ENCODE measurements at places on chromosomes 4 and X.

DNA sequence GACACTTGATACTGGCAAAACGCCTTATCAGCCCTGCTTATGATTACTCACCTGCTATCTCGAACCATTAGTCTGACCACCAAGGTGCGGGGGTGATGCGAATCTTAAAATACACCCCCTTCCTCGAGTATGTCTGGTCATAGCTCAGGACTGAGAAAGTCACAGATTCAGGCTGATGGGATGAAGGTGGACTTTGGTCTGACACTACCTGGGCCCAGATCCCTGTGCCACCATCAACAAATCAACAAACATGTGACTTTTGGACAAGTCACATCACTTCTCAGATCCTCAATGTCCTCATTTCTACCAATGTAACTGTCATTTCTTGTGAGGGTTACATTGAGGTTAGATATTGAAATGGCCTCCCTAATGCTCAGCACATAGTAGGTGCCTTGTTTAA, 9.8 kb upstream of the MSN start:
- DNase-seq = no peak

GRCh38 chr4:89254847-89255246, 52.8 kb downstream of the GPRIN3 start:
- DNase-seq = peak; percentile 34

DNA sequence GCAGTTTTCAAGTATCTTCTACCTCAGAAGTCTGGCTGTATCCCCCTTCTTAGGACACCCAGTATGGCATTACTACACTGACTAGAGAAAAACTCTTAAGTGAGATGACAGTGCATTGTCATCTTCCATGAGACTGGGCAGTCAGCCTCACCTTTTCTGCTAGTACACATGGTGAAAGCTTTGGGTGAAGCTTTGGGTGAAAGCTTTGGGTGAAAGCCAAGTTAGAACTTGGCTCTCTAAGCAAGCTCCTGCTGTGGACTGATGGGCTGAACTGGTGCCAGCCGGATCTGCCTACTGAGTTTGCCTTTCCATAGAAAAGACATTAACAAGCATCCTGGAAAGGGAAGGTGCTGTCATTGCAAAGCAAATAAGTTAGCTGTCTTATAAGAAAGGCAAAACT, 8.8 kb downstream of the EPHA5 start:
- DNase-seq = no peak

DNA sequence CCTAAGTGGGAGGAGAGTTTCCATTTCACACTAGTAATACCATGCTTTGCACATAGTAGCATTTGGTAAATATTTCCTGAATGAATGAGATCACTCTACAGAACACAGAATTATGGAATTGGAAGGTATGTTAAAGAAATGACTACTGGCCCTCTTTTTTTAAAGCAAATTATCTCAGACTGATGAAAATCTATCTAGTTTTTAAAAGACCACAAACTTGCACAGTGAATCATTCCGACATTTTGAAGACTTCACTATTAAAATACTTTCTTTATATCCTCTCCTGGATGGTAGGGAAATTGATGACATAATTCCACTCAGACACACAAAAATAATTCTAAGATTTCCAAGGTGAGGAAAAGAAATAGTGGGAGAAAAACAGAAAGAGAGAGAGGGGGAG, 68.4 kb upstream of the ETNPPL start:
- no peak for DNase-seq

DNA sequence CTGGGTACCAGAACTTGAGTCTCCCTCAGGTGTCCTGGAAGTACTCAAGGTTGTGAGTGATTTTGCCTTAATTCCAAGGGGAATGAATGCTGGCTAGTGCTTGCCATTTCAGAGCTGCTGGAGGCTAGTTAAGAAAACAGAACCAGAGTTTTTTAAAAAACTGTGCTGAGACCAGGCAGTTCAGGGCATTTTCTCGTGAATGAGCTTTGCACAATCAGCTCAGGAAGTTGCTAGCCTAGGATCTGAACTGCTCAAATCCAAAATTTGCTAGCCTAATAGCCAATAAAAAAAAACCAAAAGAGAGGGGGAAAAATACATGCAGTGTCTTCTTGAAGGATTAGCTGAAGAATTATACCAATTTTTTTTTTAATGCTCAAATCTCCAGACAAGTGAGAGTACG, 292.7 kb downstream of the FBXW7 start:
- no peak for DNase-seq

- no peak for DNase-seq
Measured at GRCh38 chrX:119151051-119151380, 23.4 kb upstream of the KIAA1210 start.

DNA sequence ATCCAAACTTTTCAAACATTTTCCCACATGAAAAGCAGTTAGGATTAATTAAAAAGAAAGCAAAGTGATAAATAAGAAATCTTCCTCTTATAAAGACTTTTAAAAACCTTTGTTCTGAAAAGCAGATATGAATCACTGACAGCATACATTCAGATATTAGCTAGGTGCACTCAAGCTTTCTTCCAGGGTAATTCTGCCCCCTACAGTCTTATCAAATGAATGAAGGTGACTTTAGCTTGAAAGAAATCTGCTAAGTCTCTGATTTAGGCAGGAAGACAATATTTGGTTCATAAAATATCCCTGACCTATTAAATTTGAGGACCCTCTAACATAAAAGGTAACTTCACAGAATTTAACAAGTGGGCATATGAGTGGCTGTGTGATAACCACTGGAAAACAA, 209.1 kb upstream of the FAM47A start:
- no peak for DNase-seq

- DNase-seq = peak; percentile 26
Measured at GRCh38 chrX:5113128-5113527, 1115.5 kb downstream of the NLGN4X start.

- no peak for DNase-seq
Measured at GRCh38 chr4:101277671-101278070, 69.7 kb downstream of the PPP3CA start.

- DNase-seq = no peak
Measured at GRCh38 chr4:91436556-91436955, 867.2 kb upstream of the GRID2 start.

GRCh38 chrX:63765712-63766111, 19.3 kb downstream of the ARHGEF9 start:
- peak; percentile 66 for DNase-seq

GRCh38 chrX:12970691-12971202, 4.2 kb upstream of the TMSB4X start:
- DNase-seq = peak; percentile 85

GRCh38 chrX:23194885-23195554, 139.6 kb upstream of the PTCHD1 start:
- no peak for DNase-seq

DNA sequence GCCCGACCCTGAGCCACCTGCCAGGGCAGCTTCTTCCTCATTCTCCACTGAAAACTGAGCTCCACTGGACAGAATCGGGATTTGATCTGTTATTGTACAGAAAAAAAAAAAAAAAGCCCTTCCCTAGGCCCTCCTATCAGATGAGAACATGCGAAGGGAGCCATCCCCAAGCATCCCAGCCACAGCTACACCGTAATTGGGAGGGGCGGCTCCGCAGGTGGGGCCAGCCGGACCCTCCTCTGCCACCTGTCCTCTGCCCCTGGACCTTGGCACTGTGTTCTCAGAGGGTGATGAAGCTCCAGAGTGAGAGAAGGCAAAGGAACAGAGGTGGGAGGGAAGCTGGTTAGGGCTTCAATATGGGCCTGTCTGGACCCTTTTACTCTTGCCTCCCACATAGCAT, 240.0 kb upstream of the PSAPL1 start:
- DNase-seq = no peak

DNA sequence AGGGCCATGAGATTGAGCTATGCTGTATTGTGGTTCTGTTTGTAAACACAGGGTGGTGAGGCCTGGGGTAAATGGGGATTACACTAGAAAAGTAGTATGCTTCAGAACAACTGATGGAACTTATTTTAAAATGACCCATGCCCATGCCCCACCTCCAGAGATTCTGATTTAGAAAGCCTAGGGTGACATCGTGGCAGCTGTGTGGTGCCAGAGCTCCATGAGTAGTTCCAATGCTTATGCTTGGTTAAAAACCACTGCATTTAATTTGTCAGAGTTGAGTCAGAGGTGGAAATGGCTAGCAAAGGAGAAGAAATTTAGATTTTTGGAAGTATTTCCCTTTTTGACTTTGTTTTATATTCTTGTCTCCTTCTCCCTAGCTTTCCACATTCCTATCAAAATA, 63.4 kb upstream of the PDE5A start:
- no peak for DNase-seq

DNA sequence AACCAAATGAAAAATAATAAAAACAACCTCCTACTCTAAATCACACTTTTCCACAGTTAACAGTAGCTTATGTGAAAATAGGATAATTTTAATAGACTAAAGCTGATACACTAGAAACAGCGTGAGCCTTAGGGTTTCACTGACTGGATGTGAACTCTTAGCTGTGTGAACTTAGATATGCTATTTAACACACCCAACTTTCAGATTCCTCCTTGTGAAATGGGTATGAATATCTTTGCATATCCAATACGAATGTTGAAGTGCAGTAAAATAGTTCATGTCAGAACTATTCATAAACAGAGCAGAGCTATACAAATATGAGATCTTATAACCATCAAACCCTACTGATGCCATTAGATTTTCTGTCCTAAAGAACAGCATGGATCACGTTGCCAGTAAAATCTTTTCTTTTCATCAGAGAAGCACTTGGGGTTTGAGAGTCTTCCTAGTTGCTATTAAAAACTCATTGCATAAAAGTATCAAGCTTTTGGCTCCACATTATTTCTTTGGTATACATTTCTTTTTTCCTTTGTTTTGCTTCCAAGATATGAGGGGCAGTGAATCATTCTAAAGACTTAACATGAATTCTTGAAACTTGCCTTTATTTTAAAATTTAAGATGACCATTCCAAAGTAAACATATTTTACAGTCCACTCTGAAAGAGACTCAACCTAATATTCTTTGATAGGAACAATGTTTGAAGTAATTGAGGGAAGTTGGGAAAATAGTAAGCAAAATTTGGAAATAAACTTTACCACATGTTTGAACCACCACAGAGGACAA, 102.4 kb downstream of the CPE start:
- DNase-seq = no peak

- no peak for DNase-seq
Measured at GRCh38 chr4:136650541-136651277, 881.6 kb downstream of the PCDH18 start.

DNA sequence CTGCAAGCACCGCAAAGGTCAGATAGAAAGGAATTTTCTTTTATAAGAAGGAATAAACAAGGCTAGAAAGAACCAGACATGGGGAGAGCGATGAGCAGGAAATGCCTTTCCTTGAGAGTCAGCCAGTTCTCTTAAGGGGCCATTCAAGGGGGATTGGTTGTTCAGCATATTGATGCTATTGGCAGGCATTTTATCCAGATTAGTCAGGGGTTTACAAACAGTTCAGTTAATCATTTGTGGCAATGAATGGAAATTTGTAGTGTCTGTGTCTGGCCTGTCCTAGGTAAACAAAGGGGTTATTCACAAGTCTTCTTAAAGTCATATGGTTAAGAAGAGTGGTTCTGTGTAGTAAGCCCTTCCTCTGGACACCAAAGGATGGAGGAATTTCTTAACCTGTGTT, 184.7 kb upstream of the FRMPD4 start:
- DNase-seq = no peak

DNA sequence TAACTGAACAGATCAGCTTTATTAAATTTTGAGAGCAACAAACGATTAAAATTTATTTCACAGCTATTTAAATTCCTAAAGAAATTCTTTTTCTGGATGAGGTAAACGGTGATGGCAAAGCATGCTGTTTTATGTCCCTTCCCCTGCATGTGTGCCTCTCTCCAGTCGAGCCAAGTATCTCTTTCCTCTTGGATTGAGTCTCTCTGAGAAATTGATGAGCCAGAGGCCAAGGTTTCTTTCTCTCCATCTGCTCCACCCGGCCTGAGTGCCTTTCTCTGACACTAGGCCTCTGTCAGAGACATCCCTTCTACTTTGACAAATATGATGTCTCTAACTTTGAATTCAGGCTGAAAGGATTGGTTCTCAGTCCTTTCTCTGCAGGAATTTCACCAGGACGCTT, 42.6 kb upstream of the PARM1 start:
- no peak for DNase-seq

DNA sequence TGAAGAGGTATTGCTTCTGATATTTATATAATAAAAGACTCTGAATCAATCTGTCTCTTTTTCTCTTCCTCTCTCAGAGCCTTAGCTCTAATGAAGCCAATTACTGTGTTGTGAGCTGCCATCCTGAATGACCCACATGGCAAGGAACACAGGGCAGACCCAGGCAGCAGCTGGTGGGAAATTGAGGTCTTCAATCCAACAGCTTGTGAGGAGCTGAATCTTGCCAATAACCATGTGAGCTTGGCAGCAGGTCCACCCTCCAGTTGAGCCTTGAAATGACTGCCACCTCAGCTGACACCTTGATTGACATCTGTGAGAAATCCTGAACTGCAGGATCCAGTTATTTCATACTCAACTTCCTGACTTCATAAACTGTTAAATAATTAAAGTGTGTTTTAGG, 149.4 kb downstream of the NDST4 start:
- DNase-seq = no peak

DNA sequence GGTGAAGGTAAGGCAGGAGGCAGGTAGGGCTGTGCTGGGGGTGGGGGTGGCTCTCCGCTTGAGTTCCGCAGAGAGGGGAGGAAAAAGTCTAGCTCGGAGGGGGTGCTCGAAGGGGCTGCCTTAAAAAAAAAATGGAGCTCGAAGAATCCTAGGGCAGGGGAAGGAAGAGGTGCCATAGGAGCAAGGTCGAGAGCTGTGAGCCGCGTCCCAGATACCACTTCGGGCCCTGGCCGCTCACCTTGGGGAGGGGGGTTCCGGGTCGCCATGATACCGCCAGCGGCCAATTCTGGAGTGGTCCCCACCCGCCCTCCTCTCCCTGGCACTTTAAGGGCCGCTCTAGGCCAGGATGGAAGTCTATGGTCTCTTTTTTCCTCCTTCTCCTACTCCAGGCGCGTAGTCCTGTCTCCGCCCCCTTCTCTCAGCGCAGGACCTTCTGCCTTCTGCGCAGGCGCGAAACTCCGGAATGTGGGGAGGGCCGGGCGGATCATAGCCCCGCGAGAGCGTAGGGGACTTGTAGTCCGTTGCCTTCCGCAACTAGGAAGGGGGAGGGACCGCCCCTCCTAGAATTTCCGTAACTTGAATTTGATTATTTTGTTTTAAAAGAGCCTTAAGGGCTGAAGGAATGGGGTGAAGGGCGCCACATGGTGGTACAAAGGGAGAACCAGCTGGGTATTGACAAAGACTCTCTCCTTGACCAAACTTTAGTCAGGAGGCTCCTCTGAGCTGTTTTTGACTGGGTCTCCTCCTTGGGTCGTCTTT, at the start of gene FUNDC1:
TSS of gene FUNDC1 (minus strand) at position 293 of the 759 bp plus-strand sequence. CDS start at position 266, 27 bp downstream.
- peak; percentile 98 for DNase-seq
